Heart left ventricle (tissue), 16 donors: ENCODE measurements at places on chromosomes 16 and 17. TPM values are rescaled to one million over a fixed set of nuclear protein-coding genes. Genes with fewer than 3 reads are reported as not detected.

DNA sequence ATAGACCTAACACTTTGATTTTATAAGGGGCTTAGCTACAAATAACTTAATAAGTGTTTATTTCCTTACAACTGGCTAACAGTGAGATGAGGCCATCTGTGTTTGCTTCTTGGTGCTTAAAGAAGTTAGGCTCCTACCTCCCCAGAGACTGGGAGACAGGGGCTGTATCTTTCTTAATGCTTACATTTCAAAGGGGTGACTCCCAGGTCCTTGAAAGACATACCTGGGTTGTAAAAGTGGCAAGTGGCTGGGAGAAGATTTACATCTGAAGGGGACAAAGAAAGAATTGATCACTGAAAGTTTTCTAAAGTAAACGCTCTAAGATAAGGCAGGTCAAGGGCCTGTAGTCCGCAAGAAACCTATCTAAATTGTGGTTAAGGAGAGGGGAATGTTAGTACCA is 196.8 kb downstream of the CNTNAP4 start:
- no peak for DNase-seq

DNA sequence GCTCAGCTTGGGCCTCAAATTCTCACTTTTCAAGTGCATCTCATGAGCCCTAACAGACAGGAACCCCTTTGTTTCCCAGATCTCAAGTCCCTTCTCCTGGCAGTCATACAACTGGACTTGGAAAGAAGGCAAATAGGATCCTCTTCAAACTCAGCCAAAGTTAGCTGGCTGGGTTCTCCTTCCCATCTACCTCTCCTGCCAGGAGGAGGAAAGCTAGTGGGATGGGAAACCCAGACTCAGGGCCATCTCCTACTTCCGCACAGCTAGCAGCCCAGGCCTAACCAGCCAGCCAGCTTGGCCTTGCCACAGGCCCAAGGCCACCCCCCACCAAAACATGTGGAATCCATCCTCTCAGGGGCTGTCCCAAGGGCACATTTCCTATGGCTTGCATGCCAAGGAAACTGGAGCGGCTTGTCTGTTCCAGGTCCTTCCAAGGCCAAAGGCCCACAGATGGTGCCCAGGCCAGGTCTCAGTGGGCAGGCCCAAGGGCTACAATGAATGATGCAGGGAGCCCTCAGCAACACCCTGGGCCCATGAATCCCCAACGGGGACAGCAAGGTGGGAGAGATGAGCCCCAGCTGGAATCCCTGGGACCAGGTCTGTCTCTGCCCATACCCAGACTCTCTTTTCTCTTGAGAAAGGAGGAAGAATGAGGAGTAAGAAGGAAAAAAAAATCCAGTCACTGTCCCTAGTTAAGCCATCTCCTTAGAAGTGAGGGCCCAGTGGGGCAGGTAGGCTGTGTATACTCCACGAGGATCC is 1.7 kb downstream of the SMARCD2 start:
- DNase-seq = peak; percentile 41

LHX1 gene
- not detected for total RNA-seq

DNA sequence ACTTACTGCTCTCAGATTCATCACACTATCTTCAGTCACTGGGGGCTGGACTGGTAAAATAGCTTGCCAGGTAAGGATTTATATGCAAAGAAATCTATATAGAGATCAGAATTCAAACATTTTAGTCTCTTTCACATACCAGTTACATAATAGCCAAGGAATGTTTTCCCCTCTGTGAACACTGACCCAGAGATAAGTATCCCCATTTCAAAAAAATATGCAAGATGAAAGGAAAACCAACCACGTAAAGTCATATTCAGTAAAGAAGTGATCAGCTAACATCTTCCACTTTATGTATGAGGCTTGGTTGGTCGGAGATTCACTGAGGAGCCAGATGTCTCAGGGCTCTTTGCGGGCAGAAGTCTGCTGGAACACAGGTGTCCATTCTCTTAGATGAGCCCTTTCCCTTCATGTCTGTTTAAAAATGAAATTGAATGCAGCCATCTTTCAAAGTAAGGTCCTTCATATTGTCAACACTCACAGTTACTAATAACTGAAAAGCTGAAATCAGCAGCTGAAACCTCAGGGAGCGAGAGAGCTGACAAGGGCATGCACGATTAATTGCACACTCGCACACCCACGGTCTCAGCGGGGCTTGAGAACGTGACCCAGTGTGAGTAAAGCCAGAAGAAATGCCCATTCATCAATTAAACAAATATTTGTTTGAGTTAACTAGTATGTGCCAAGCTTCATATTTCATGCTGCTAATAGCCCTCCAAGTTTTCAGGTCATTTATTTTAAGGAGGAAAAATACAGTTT is 161.2 kb downstream of the MRTFB start:
- no peak for DNase-seq

DNA sequence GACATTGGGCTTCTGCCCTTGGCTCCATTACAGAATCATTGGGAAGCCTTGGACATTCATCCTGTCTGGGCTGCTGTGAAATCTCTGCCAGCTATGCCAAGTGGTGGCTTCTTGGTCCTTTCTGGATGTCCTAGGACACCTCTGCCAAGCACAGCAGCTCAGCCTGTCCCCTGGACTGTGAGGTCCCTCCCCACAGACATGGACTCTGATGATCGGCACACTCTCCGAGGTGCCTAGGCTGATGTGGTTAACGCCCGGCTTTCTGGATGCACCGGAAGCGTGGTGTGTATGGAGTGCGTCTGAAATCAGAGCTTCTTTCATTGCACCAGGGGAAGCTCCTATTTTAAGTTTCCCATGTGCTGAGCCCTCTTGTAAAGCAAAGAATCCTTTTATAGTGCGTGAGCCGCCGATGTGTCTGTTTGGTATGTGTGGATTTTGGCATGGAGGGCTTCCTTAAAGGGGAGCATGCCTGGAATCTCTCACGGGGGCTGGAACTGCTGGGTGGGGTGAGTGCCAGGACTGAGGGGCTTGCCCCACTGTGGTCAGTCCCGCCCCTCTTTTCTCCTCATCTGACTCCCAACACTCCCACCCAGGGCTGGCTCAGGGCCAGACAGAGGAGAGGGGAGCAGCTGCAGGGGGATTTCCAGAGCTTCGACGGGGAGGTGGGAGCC is 7.0 kb upstream of the ARHGAP23 start:
- no peak for DNase-seq

DNA sequence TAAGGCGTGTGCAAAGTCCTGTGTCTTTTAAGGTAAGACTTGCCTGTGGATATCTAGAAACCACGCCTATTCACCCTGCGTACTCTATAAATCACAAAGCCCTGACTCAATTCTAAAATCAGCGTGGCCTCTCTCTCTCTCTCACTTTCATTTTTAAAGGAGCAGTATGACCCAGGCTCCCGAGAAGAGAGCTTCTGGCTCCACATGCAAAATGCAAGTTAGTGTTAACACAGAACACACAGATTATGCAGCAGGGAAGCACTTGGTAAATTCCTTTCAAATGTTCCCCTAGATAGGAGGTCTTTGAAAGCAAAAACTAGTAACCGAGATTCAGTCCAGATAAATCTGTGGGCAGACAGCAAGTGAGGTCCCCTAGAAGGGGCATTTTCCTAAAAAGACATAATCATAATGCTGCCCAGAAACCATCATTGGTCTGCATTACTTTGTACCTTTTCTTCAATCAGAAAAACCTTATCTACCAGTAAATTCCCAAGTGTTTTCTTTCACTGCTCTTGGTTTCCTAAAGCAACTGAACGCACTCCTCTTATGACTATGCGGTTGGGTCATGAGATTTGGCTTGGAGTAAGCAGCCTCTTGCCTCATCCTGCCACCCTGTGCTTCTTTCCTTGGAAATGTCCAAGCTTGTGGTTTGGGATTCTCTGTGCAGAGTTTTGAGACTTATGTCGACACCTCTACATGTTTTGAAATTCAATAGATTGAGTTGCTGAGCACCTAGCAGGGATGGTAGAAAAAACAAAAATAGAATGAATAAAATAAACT is 31.7 kb upstream of the KCNJ2 start:
- peak; percentile 34 for DNase-seq

DNA sequence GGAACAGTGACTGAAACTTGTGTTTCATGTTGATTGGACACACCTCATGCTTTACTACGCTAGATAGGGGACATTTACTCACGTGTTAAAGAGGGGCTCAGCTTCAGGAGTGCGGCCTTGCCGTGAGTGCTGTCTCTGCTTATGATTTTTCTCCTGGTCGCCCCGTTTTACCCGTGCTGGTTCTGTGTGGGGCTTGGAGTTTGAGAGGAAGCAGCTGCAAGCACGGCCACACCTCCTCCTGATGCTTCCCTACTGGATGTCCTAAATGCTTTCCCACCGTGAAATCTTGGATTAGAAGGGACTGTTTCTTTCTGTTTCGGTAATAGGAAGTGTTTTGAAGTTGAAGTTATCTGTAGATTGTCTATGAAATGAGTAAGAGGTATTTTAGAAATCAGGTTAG is 54.0 kb upstream of the ZNF750 start:
- DNase-seq = no peak

DNA sequence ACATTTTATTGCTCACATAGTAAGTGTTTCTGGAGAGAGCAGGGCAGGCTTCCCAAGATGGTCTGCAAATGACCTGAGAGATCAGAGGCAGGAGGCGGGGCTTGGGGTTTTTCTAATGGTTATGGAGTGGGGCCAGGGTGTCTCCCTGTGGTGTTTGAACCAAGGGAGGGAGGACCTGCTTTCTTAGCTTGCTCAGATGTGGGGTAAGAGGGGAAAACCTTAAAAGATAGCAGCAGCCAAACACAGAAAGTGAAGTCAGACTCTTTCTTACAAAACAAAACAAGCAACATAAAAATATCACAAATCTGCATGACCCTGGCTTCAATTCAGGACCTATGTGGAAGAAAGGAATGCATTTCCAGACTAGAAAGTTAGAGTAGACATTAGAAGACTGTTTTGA is 22.9 kb upstream of the DNAJA2 start:
- DNase-seq = no peak

- peak; percentile 76 for DNase-seq
Measured at GRCh38 chr17:29140631-29141513, 39.3 kb downstream of the MYO18A start.

GRCh38 chr16:79429381-79430190 is 171.0 kb downstream of the MAF start:
- DNase-seq = no peak

GRCh38 chr17:35051183-35051578 is 12.3 kb downstream of the RFFL start:
- DNase-seq = no peak

TVP23A gene
- not detected for total RNA-seq

GRCh38 chr17:18956581-18956980 is 4.6 kb downstream of the SLC5A10 start:
- peak; percentile 14 for DNase-seq

SLC12A3 gene
- not detected for total RNA-seq

- DNase-seq = no peak
Measured at GRCh38 chr17:10309003-10309974, 63.5 kb downstream of the MYH13 start.

- no peak for DNase-seq
Measured at GRCh38 chr16:69932691-69933392, 18.3 kb upstream of the CLEC18A start.

DNA sequence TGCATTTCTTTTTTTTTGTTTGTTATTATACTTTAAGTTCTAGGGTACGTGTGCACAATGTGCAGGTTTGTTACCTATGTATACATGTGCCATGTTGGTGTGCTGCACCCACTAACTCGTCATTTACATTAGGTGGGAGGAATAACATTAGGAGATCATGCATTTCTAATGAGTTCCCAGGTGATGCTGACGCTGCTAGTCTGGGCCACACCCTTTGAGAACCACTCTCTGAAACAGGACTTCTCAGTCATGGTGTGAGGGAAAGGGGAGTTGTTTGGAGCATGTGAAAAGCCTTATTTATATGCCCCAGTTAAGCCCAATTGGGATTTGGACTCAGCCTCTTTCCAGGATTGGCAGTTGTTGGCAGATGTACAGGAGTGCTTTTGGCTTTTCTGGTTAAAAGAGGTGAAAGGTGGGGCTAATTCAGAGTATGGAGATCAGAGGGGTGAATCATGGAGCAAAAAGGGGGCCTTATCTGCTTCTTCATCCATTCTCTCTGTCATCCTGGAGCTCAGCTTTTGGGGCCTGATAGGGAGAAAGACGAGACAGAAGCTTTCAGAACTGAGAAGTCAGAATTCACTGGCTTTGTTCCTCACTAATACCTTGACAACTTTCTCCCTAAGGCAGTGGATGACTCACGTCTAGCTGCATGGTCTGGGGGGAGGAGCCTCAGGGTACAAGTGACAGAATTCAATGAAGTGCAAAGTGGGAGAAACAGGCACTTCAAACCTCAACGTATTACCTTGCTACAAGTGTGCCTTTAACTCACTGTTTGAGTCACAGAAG is 180.0 kb upstream of the CACNG3 start:
- DNase-seq = no peak

GRCh38 chr17:27486741-27487140 is 30.5 kb downstream of the KSR1 start:
- DNase-seq = no peak

GRCh38 chr17:27496005-27496404 is 39.8 kb downstream of the KSR1 start:
- DNase-seq = no peak

GRCh38 chr17:52376137-52376536 is 217.6 kb upstream of the CA10 start:
- DNase-seq = no peak

ZC3H7A gene
- total RNA-seq = 24.9 TPM

CARD14 gene
- 0.44 TPM for total RNA-seq

DNA sequence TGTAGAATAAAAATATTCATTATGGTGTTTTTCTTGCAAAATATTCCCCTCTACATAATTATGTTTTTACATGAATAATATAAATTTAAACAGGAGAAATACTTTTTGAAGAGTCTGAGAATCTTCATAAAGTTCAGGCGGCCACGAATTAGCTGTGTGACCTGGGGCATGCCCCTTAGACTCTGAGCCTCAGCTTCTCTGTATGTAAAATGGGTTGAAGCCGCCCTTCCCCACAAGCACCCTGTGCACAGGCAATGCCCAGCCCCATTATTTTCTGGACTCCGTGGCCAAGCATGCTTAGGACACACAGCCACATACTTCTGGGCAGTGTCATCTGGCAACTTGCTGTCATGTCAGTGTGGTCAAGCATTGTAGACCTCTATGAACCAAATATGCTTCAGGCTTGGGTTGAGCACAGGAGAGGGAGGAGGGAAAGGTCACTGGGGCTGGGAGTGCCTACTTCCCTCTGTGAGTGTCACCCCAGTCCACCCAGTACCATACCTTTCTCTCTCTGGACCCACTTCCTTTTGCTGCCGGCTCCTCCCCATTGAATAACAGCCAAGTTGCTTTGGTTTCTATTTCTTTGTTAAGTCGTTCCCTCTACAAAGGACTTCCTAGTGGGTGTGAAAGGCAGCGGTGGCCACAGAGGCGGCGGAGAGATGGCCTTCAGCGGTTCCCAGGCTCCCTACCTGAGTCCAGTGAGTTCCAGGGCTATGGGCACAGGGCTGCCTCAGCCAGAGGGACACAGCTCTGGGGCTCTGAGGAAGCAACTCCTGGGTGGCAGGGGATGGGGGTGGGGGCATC is at the start of gene LGALS9:
TSS of gene LGALS9 (plus strand) at position 582 of the 804 bp plus-strand sequence. CDS start at position 660, 78 bp downstream.
- no peak for DNase-seq

CCR7 gene
- total RNA-seq = 0.75 TPM
